ENCODE measurements at places on chromosomes 13 and 19.

DNA sequence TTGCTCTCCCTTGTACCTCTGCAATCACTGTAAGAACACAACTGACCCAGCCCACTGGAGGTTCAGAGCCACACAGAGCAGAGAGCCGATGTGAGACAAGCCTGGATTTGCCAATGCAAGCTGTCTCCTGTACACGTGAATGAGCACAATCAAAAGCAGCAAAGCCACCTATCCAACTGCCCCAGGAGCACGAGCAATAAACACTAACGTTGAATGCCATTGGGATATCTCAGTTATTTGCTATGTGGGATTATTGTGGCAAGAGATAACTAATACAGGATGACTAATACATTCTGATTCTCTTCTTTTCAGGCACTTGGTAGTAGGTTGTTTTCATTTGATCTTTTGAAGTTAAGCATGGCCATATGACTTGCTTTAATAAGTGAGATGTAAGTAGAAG is 85.2 kb upstream of the FAM216B start:
- peak; percentile 8 for DNase-seq

- DNase-seq: peak; percentile 88
These were observed 49.1 kb upstream of the EHD2 start for GRCh38 chr19:47663911-47664771.

- no peak for DNase-seq
These were observed 14.2 kb downstream of the SIGLEC5 start for GRCh38 chr19:51615991-51616390.

GRCh38 chr13:76720821-76721220 is 165.4 kb downstream of the KCTD12 start:
- DNase-seq: no peak

- DNase-seq: no peak
These were observed 1.1 kb upstream of the SSBP4 start for GRCh38 chr19:18418029-18418482.

DNA sequence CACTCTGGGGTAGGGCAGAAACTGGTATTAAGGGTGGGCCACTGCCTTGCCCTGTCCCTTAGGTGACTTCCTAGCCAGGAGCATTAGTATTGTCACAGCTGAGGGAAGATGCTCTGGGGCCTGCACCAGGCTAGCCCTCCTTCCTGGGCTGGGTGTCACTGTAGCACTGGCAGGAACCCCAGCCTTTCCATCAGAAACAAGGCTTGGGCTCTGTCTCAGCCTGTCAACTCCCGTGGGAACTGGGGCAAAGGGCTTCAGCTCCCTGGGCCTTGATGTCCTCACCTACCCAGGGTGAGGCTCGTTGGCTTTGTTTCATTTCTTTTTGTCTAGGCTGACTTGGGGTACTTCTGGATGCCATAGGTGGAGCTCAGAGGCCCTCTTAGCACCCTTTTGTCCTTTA is 18.0 kb downstream of the PAF1 start:
- DNase-seq: no peak

GRCh38 chr19:36136964-36137686 is 2.7 kb upstream of the CAPNS1 start:
- peak; percentile 97 for DNase-seq

- peak; percentile 47 for DNase-seq
These were observed 23.3 kb downstream of the PBX4 start for GRCh38 chr19:19595171-19595701.

- no peak for DNase-seq
These were observed 42.5 kb downstream of the STARD13 start for GRCh38 chr13:33242984-33243617.

DNA sequence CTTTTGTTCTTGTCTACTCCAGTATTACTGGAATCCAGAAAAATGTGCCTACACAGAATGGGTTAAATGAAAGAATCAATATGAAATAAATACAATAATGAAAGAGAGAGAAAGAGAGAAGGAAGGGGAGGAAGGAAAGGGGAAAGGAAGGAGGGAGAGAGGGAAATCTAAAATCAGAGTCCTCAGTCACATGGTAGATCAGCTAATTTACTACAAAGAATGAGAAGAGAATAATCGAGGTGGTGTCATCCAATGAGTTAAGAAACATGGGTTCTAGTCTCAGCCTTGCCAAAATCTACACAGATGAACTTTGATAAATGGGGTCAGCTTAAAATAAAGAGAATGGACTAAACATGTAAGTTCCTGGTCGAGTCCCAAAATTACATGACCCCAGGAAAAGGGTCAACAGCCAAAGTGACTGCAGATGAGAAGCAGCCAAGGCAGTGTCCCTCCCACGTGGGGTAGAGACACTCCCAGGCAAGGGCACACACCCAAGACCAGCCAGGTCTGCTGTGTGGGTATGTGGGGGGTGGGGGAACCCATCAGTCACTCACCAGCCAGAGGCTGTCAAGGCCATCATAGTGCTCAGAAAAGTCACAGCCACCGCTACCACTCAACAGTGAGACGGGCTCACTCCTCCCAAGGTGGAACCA is 103.6 kb downstream of the STK24 start:
- no peak for DNase-seq

DNA sequence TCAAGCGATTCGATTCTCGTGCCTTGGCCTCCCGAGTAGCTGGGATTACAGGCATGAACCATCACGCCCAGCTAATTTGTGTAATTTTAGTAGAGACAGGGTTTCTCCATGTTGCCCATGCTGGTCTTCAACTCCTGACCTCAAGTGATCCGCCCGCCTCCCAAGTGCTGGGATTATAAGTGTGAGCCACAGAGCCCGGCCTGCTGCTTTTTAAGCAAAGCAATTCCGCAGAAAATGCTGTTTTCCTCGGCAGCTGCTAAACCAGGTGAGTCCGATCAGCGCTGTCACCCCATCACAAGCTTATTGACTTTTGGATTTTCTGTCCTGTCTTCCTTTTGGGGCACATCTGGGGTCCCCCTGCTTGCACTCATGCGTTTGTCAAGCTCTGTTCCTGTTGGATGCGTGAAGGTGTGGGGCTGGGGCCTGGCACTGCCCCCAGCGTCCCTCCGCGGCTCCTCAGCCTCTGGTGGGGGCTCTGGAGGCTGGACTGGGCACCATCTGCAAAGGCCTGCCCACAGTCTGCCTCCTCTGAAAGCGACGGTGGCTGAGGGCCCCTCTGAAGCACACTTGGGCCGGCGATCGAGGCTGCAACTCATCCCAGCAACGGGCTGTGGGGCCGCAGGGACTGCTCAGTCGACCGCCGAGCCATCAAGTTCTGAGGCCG is 25.7 kb downstream of the CEBPG start:
- DNase-seq: no peak

- DNase-seq: no peak
These were observed 58.1 kb downstream of the KCNRG start for GRCh38 chr13:50073340-50073739.

- no peak for DNase-seq
These were observed 9.2 kb downstream of the CFD start for GRCh38 chr19:868458-869244.

GRCh38 chr13:71149498-71150363 is 717.3 kb downstream of the DACH1 start:
- no peak for DNase-seq

DNA sequence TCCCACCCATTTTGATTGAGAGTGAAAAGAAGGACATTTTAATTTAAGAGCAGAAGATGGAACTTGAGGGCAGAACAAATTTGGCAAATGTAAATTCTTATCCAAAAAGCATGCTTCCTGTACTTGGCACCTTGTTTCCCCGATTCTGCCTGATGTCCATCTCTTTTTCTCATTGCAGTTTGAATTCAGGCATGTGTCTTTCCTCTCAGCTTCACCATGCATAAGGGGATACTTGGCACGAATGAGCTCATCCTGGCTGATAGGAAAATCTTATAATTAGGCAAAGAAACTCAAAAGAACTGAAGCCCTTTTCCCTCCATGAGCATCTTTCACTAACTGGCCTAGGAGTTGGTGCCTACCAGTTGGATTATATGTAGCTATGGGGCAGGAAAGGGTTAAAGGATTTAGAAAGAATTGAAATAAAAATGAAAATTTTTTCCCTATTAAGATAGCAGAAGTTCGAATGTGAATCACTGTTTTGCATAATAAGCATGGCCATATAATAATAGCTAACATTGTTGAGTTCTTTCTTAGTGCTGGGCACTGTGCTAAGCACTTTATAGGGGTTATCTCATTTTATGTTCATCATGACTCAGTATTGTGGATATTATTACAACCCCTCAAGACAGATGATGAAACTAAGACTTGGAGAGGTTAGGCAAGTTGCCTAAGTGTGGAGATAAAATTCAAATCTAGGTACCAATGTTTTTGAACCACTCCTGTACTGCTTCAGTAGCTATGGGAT is 386.6 kb downstream of the KCNRG start:
- DNase-seq: no peak

- no peak for DNase-seq
These were observed 8.1 kb upstream of the ADGRE2 start for GRCh38 chr19:14786421-14786851.

DNA sequence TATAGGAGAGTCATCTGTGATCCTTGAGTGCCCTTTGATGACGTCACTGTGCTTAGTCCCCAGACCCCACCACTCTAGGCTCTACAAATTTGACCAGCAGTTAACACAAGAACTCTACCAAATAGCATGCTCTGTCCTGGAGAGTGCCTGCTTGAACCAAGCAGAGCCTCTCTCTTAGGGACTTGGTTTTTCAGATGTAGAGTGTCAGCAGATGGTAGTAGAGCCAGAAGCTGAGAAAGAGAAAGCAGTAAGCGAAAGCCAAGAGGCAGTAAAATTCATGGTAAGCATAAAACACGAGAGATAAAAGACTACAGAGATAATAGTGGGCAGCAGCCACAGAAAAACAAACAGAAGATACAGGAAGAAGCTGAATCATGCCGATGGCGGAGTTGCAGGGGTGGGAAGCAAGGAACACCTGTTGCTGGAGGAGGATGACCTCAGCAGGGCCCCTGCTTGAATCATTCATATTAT is 193.3 kb downstream of the SLC7A1 start:
- DNase-seq: peak; percentile 77

GRCh38 chr19:35143231-35143715 is at the start of gene FXYD7:
FXYD7 (plus strand) TSS chr19:35143255; CDS start chr19:35143334, 79 bp downstream.
- DNase-seq: no peak

DNA sequence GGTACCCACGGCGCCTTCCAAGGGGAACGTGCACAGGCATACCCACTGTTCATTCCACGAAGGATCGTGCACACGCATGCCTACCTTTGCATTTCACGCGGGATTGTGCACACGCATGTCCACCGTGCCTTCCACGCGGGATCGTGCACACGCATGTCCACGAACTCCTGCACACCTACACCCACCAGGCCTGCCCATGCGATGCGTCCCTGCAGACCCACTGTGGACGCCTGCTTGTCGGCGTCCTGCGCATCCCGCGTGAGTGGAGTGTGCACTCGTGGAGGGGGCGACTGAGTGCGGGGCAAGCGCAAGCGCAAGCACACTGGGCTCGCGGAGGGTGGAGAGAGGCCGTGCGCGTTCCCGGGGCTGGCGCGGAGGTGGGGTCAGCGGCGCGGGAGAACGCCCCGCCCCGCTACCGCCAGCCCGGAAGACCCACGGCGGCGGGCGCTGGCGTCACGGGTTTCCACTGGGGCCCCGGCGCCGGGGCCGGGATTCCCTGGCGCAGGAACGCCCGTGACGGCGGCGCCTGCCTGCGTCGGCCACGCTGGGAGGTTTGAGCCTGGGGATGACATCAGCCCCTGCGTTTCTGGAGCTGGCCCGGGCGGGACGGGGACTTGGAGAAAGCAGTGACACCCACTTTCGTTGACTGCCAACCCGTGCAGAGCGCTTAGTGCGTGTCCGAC is 18.7 kb downstream of the GADD45B start:
- DNase-seq: peak; percentile 77

DNA sequence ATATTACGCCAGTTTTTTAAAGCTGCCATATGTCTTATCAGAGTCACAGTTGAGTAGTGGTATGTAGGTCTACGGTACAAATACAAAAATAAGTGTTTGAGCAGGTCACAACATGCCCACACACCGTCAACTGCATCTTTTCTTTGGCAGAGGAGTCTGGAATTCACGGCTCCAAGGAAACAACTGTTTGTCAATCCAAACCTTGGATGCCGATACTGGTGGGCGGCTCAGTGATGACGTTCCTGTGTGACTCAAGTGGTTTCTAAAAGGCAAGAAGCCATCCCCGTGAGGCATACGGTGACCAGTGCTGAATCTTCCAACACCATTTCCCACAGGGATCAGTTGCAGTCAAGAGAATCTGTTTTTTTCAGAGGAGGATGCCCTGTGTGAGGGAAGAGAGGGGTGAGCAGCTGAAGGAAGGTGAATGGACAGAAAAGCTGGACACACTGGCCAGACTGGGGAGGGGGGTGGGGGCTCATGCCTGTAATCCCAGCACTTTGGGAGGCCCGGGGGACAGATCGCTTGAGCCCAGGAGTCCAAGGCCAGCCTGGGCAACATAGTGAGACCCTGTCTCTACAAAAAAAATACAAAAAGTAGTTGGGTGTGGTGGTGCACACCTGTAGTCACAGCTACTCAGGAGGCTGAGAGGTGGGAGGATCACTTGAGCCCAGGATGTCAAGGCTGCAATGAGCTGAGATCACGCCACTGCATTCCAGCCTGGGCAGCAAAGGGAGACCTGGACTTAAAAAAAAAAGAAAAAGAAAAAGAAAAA is 22.8 kb upstream of the CEBPG start:
- no peak for DNase-seq

GRCh38 chr19:33274663-33275558 is 27.4 kb downstream of the CEBPA start:
- DNase-seq: no peak

DNA sequence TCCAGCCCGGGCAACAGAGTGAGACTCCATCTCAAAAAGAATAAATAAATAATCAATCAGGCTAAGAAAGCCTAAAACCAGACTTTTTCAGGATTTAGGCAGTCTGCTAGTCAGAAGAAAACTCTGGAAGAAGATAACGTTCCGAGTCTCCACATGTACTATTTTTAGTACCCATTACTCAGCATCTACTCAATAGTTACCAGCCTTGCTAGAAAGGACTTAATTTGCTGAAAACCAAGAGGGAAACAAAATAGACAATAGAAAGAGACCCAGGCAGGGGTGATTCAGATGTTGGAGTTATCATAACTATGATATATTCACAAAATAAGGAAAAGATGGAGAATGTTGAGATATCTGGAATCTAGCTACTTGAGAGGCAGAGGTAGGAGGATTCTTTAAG is 3.6 kb upstream of the LIN7B start:
- DNase-seq: no peak

GRCh38 chr13:70523622-70524021 is 415.4 kb upstream of the KLHL1 start:
- DNase-seq: no peak

DNA sequence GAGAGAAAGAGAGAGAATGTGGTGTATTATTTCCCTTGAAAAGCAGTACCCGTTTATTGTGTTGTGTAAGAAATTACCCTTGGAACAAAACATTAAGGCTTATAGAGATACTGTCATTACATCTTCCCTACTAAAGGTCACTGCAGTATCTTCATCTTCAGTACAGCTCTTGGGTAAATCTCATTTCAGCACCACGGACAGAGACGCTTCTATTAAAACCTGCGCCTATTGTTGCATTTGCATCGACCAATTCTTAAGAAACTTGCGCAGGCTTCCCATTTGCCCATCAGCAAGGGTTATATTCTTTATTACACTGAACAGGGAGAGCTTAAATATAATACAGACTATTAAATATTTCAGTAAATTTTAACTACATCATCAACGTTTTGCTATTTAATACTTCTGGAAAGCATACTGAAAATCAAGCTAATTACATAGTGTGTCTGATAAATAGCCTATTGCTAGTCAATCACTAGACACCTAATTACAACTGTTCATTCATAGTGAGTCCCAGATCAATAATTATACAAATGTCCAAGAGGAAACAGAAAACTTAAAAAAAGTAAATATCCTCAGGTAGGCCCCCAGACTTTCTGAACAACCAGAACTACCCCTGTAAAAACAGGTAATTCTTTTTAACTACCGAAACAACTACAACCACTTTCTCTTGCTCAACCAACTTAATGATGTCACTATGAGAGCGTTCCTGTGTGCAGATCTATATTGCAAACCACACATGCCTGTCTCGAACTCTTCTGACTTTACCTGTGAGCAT is 350.6 kb downstream of the LIG4 start:
- peak; percentile 42 for DNase-seq
